ENCODE measurements at places on chromosomes 4 and X.

DNA sequence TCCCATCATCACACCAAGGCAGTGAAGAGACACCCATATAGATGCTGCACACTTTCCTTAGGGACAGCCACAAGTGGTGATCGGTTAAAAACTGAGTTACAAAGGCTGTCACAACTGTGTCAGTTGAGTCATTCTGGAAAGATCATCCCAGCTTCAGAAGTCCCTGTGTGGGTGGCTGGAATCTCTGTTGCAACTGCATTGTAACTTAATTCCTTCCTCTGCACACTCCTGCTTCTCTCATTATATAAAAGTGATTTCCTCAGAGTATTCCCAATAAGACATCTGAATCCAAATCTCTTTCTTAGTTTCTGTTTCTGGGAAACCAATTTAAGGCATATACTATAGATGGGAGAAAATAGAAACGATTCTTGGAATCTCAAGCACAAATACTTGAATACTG lies 88.1 kb downstream of the FSTL5 start:
- H3K27ac ChIP-seq = no peak overlapping the region
- H3K27me3 ChIP-seq = no peaks in the 10 kb centered on the region
- H3K36me3 ChIP-seq = no peaks in the 10 kb centered on the region
- no peak for DNase-seq
- no peaks in the 10 kb centered on the region for H3K4me1 ChIP-seq
- H3K4me3 ChIP-seq = no peak overlapping the region

GRCh38 chrX:39484159-39485068 lies 613.3 kb downstream of the BCOR start:
- peaks cover under 1% of the 10 kb centered on the region for H3K4me1 ChIP-seq
- H3K36me3 ChIP-seq = no peaks in the 10 kb centered on the region
- H3K27ac ChIP-seq = no peak overlapping the region
- DNase-seq = no peak
- H3K4me3 ChIP-seq = no peak overlapping the region
- no peaks in the 10 kb centered on the region for H3K27me3 ChIP-seq

DNA sequence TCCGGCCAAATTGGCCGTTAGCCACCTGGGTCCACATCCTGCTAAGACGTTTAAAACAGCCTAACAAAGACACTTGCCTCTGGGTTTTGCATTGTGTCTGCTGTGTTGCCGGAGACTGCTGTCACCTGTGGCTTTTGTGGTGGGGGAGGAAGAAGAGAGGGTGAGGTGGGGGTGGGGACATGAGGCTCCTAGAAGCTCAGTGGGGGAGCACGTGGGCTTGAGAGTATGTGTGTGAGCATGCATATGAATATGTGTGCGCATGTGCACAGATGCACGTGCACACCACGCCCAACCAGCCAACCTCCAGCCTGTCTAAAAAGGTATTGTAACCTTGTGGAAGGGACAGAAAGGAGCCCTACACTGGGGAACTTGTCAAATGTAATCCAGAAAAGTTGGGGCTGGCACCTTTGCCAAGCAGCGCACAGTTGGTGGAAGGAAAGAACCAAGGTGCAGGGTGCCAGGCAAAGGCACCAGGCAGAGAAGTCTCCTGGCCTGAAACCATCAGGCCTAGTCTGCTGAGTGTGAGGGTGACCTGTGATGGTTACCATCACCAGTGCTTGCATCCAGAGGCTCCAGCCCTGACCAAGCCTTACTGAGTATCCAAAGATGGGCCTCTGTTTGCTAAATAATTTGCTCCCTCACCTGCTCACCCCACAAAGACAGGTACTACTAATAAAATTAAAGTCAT lies 10.1 kb upstream of the SASH3 start:
- H3K27ac ChIP-seq = peak overlapping the region; percentile 92
- H3K4me1 ChIP-seq = peaks cover 74% of the 10 kb centered on the region
- H3K36me3 ChIP-seq = peaks cover 9% of the 10 kb centered on the region

- no peak for DNase-seq
- no peak overlapping the region for H3K27ac ChIP-seq
- no peaks in the 10 kb centered on the region for H3K27me3 ChIP-seq
- H3K4me3 ChIP-seq = no peak overlapping the region
- H3K4me1 ChIP-seq = no peaks in the 10 kb centered on the region
- H3K36me3 ChIP-seq = no peaks in the 10 kb centered on the region
Measured at GRCh38 chr4:151202381-151202780, 74.6 kb upstream of the PRSS48 start.

DNA sequence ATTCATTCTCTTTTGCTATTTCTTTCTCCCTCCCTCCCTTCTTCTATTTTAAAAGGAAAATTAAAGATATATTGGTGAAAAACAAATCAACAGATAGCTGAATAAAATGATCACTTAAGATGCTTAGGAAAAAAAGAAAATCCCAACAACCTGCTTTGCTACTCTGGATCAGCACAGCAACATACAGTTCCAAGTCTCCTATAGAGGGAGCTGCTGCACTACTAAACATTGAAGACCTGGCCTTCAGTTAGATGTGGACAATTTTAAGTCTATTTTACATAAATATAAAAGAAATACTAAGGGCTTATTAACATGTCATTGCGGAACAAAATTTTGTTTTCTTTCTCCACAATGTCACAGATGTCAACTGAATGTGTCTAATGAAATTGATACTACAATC lies 226.4 kb downstream of the MAGEB5 start:
- H3K4me1 ChIP-seq = no peaks in the 10 kb centered on the region
- no peaks in the 10 kb centered on the region for H3K36me3 ChIP-seq
- H3K4me3 ChIP-seq = no peak overlapping the region
- no peaks in the 10 kb centered on the region for H3K27me3 ChIP-seq
- no peak for DNase-seq

DNA sequence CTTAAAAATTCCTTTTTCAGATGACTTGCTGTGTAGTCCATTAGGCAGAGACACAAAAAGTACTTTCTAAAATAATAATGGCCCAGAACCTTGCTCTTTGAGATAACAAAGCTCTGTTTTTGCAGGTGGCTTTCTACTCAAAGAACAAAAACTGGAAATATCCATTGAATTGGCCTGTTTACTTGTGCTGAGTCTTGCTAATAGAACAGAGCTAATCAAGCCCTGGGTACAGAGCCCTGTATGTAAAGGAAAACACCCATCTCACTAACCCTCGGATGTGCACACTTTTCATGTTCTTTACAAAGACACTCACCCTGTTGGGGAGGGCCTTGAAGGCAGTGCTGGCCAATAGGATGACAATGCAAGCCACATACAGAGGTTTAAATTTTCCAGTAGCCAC lies 27.0 kb upstream of the LNX1 start:
- H3K36me3 ChIP-seq = no peaks in the 10 kb centered on the region
- peaks cover 6% of the 10 kb centered on the region for H3K27me3 ChIP-seq
- no peak for DNase-seq

DNA sequence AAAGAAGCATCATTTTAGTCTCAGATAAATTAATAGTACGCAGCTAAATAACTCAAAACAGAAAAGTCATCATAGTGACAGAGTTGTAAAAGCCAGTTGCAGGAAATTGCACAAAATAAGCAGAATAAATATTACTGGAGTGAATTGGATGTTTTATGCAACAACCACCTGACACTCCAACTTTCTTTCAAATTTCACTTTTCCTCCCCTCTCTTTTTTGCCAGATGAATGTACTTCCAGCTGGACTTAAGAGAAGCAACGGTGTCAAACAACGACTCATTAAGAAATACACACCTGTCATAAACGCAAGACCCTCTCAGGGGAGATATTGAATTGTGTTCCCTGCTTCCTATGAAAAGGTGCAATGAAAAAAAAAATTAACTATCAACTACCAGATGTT lies 120.2 kb upstream of the HCCS start:
- H3K4me1 ChIP-seq = no peaks in the 10 kb centered on the region
- H3K36me3 ChIP-seq = no peaks in the 10 kb centered on the region
- no peak overlapping the region for H3K4me3 ChIP-seq
- no peak for DNase-seq
- H3K27ac ChIP-seq = no peak overlapping the region
- no peaks in the 10 kb centered on the region for H3K27me3 ChIP-seq

DNA sequence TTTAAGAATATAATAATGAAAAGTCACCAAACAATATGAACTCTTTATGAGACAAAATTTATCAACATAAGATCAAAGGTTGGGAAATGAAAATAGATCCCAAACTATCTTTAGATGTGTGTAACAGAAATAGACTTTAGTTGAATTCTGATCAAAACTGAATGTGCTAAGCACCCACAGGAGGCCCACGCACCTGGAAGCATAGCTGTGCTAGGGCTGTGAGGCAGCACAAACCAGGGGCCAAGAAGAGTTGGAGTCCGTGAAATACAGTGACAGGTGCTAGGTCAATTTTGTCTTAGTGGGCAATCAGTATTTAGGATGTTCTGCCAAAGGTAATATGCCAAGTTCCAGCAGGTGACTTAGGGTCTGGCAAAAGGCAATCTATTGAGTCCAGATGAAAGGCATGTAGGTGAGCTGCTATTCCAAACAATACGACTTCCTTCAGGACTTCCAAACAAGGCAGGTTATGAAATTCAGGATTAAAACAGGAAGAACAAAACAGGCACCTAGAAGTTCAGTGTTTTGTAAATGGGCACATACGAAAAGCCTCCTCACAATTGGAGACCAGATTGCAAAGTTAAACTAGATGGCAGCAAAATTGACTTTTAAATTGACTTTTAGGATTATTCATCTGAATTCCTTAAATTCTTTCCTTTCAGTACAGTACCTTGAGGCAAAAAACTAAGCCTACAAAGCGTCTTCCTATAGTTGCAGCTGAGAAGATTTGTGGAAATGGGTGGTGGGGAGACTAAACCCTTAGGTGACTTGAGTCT lies 4.7 kb upstream of the PCDH18 start:
- no peaks in the 10 kb centered on the region for H3K4me1 ChIP-seq
- no peak for DNase-seq
- no peak overlapping the region for H3K27ac ChIP-seq
- H3K4me3 ChIP-seq = no peak overlapping the region
- H3K27me3 ChIP-seq = no peaks in the 10 kb centered on the region
- H3K36me3 ChIP-seq = no peaks in the 10 kb centered on the region

DNA sequence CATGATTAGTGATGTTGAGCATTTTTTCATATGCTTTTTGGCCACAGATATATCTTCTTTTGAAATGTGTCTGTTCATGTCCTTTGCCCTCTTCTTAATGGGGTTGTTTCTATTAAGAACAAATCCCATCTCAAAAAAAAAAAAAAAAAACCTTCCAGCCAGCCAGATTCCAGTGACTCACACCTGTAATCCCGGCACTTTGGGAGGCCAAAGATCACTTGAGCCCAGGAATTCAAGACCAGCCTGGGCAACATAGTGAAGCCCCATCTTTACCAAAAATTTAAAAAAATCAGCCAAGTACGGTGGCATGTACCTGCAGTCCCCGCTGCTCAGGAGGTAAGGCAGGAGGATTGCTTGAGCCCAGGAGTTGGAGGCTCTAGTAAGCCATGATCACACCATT lies 5.1 kb downstream of the RAB33B start:
- no peak overlapping the region for H3K4me3 ChIP-seq
- DNase-seq = no peak
- peaks cover 10% of the 10 kb centered on the region for H3K36me3 ChIP-seq
- peaks cover 48% of the 10 kb centered on the region for H3K4me1 ChIP-seq
- H3K27me3 ChIP-seq = no peaks in the 10 kb centered on the region

GRCh38 chr4:6206771-6207290 lies 6.5 kb upstream of the JAKMIP1 start:
- no peak for DNase-seq
- no peaks in the 10 kb centered on the region for H3K4me1 ChIP-seq
- H3K27ac ChIP-seq = no peak overlapping the region
- H3K4me3 ChIP-seq = no peak overlapping the region

- no peak overlapping the region for H3K27ac ChIP-seq
- no peak for DNase-seq
- H3K4me3 ChIP-seq = no peak overlapping the region
- H3K27me3 ChIP-seq = no peaks in the 10 kb centered on the region
- H3K36me3 ChIP-seq = peaks cover 30% of the 10 kb centered on the region
- H3K4me1 ChIP-seq = peaks cover 18% of the 10 kb centered on the region
Measured at GRCh38 chr4:145883101-145883694, 55.4 kb downstream of the ZNF827 start.

DNA sequence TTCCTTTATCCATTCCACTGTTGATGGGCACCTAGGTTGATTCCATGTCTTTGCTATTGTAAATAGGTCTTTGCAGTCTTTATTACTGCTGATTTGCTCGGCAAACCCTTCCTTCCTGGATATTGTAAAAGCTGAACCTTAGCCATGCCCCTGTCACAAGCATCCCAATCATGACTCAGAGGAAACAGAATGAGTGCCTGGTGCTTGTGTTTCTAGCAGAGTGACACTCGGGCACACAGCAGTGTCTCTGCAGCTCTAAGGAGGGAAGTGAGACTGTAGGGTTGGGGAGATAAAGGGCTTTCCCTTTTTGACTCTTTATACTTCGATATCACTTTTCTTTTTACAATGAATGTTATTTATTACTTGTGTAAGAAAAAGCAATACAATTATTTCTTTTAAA lies 83.3 kb downstream of the AKAP4 start:
- H3K36me3 ChIP-seq = no peaks in the 10 kb centered on the region
- no peak overlapping the region for H3K27ac ChIP-seq
- H3K27me3 ChIP-seq = peaks cover 2% of the 10 kb centered on the region
- no peak for DNase-seq
- H3K4me3 ChIP-seq = no peak overlapping the region

GRCh38 chrX:154349979-154350378 lies 24.5 kb downstream of the FLNA start:
- peaks cover 66% of the 10 kb centered on the region for H3K4me1 ChIP-seq
- H3K36me3 ChIP-seq = peaks cover 33% of the 10 kb centered on the region
- no peaks in the 10 kb centered on the region for H3K27me3 ChIP-seq
- no peak for DNase-seq
- H3K27ac ChIP-seq = peak overlapping the region; percentile 66

DNA sequence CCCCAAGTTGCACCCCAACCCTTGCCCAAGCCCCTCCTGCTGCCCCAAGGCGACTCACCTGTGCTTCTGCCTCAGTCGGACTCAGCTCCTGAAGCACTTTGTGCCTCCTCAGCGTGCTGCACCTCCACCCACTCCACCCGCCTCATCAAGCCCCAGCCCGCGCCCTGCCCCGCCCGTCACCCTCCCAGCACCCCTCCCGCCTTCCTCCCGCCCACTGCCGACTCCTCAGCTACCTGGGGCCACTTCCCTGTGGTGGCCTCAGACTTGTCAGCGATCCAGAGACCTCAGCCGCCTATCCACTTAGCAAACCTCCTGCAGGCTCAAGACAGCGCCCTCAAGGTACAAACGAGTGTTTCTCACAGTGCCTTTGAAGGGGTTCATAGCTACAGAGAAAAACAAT lies 19.6 kb upstream of the IQCM start:
- H3K4me1 ChIP-seq = no peaks in the 10 kb centered on the region
- H3K4me3 ChIP-seq = no peak overlapping the region
- no peak overlapping the region for H3K27ac ChIP-seq

DNA sequence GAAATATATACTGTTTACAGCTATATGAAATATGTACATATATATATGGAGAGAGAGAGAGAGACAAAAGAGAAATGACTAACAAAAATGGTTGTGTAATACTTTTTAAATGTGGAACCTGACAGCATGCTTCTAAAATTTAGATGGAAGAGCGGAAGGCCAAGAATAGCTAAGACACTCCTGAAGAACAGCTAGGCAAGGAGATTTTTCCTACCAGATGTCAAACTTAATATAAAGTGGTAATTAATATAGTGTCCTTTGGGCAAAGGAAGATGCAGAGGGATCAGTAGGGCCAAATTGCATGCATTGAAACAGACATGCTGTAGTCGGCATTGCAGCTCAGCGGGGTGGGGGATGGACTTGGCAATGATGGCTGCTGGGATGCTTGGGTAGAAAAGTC lies 45.2 kb downstream of the ADD1 start:
- no peak for DNase-seq
- H3K27ac ChIP-seq = no peak overlapping the region
- peaks cover 1% of the 10 kb centered on the region for H3K4me1 ChIP-seq
- H3K4me3 ChIP-seq = no peak overlapping the region
- no peaks in the 10 kb centered on the region for H3K27me3 ChIP-seq
